ENCODE measurements at places on chromosomes 1 and 21. TPM values are rescaled to one million over a fixed set of nuclear protein-coding genes. Genes with fewer than 3 reads are reported as not detected.

DYNLT5 gene
- 4.0 TPM for total RNA-seq

DNA sequence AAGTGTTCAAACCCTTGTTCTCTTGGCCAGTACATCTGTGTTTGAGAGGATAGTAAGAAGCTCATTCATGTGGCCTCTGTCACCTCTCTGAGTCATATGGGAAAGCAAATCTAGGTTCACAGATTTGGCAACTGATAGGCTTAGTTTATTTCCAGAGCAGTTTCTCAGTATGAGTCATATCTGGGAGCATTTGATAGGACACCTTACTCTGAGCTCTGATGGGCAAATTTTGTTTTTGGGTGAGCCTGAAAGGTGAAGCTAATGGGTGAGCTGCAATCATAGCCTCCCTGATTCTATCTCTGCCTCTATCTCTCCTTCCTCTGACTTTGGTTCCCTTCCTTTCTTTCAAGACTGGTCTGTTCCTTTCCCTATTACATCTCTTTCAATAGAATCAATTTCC, 134.4 kb downstream of the S1PR1 start:
- no peak for DNase-seq

GRCh38 chr1:201095581-201095980, 16.6 kb downstream of the CACNA1S start:
- no peak for DNase-seq

DNA sequence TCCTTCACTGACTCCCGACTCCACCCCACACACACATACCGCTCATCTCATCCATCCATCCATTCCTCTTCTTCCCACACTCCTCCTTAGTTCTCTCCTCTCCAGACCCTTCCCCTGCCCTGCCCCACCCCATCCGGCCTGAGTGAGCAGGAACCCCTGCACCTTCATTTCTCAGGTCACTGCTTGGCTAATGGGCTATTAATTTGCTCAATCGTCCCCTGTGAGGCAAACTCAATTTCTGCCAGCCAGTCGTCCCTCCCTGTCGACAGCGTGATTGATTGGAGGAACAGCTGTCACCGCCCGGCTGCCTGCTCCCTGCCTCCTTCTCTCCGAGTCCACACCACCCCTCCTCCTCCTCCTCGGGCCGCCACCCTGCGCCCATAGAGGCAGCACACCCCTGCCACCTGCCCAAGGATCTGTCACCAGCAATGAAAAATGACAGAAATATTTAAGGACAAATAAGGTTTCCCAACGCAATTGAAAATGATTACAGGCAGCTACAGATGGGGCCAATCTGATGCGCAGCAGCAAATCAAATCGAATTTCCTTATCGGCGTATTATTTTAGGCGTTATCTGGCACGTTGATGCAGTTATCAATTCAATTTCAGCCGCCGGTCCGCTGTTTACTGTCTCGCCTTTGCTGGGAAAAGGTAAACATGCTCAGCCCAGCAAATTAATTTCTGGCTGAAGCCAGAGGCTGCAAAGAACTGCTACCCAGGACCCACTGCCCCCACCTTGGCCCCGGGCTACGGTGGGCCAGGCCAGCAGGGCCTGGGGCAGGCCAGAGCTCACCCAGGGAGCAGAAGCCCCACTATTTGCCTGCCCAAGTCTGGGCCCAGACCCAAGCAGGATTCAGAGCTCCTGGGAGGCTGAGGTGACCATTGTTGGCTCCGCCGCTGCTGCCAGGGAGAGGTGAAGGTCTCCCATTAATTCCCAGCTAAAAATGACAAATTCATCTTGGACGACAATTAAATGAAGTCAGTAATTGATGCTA, 71.3 kb downstream of the TMEM53 start:
- peak; percentile 51 for DNase-seq

SYNC gene
- total RNA-seq = 46.3 TPM

DNA sequence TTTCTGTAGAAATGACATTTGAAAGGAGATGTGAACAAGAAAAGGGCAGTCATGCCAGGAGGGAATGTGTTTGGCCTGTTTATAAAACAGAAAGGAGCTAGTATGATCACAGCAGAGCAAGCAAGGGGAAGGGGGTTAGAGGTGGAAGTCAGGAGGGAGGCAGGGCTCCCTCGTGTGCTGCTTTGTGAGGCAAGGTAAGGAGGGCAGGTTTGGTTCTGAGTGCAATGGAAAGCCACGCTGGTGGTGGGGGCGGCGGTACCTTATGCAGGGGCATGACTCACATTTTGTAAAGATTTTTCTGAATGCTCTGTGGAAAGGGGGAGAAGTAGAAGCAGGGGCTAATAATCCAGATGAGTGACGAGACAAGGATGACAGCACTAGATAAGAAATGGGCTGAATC, 197.5 kb upstream of the C8B start:
- DNase-seq = no peak

- DNase-seq = peak; percentile 79
These were observed 23.1 kb upstream of the TNFRSF1B start for GRCh38 chr1:12143631-12144155.

MEAF6 gene
- 36.5 TPM for total RNA-seq

GRCh38 chr1:186473047-186473446, 12.1 kb upstream of the PDC start:
- DNase-seq = no peak

- DNase-seq = no peak
These were observed 60.4 kb upstream of the IFNAR2 start for GRCh38 chr21:33169359-33169758.

SOX13 gene
- 11.0 TPM for total RNA-seq

LCE1F gene
- total RNA-seq = not detected

DNA sequence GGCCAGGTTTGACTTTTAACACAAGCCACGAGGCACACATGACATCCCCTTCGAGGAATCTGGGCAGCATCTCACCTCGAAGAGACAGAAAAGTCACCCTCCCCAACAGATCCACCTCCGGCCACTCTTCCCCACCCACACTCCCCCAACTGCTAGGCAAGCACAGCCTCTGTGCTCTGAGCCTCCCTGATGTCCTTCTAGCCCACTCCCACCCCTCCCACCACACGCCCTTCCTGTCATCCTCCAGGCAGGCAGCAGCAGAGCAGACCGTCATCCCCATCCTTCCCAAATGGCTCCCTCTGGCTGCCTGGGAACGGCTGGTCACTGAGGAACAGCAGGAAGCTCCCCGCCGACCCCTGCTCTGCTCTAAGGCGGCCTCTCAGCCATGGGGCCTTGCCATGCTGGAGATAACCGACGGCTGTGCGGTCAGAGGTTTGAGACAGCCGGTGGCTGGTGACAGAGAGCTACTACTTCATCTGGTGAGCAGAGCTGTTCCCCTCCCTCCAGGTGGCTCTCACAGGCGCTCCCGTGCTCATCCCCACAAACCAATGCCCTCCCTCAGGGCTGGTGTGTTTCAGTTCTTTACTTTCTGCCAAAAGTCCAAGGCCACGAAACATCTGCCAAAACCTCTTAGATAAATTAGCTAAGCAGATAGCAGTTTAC, 25.6 kb downstream of the NPHP4 start:
- peak; percentile 54 for DNase-seq

- no peak for DNase-seq
These were observed 78.5 kb upstream of the KAZN start for GRCh38 chr1:14519976-14520375.

KCNA3 gene
- 0.27 TPM for total RNA-seq

VWA5B1 gene
- total RNA-seq = 0.04 TPM

GRCh38 chr1:41668054-41668660, 183.7 kb upstream of the EDN2 start:
- no peak for DNase-seq

- no peak for DNase-seq
These were observed 388.1 kb upstream of the VAMP3 start for GRCh38 chr1:7382971-7383370.

DNA sequence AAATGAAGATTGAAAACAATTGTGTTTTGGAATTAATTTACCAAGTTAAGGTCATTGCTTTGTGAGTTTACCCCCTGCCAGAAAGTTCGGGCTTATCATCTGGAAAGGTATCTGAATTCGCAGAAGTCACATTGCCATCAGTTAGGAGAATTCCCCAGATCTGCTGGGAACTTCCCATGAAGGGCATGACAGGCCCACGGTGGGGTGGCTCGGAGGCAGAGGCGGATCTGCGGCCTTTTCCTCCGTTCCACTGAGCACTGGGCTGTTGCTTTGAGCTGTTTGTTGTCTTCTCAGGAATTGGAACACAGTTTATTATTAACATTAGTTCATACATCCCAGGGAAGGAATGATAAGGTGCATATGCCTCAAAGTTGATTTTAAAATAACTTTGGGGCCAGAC, 320.0 kb downstream of the CAMTA1 start:
- DNase-seq = no peak

OR2T29 gene
- not detected for total RNA-seq

NMNAT2 gene
- 0.49 TPM for total RNA-seq

DNA sequence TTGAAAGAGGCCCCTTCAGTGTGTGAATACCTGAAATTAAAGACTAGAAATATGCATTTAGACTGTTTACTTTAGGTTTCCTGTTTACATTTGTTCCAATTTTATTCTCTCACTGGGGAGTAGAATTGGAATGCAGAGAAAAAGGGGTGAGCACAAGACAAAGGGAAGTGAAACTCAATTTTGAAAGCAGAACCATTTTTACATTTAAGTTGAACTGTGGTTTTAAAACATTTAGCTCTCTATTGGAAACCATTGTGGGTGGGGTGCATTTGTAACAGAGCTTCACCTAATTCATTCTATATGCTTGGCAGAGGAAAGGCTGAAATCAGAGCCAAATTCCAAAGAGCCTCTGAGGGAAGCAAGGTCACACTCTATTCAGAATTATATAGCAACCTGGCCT, 235.3 kb upstream of the C1orf105 start:
- DNase-seq = peak; percentile 97

DNA sequence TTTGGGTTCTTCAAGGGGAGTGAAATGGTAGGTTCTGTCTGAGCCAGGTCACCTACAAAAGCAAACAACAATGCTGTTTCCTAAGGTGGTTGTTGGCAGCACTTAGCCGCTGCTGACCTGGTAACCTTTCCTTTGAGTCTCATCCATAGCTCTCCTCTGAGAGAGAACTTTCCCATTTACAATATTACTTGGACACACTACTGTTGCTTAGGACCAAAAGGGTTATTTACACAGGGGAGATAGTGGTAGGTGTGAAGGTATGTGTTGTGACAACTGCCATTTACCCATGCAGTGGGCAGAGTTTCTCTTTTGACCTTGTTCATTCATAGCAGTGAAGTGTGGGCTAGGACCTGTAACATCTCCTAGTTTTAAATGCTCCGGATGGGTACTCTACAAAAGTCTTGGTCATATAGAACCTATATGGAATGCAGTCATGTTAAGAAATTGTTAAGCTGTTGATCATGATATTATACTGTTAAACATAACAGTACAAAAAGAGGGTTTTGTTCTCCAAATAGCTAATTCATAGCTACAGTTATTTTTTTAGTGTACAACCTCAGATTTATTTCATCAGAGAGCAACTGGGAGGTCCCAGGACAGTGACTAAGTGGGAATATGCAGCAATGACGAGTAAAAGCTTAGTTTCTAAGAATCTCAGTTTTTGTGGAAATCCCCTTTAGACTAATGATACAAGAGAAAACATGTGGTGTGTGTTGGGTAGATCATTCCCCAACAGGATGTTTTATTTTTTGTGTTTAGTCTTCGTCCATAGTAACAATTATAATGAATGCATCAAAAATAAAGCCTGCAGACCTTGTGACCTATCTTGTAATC, 219.7 kb downstream of the NFIA start:
- peak; percentile 95 for DNase-seq

ILF2 gene
- 184 TPM for total RNA-seq

- DNase-seq = no peak
These were observed 144.7 kb downstream of the NOS1AP start for GRCh38 chr1:162214202-162214601.

- peak; percentile 34 for DNase-seq
These were observed 14.4 kb downstream of the LAMC2 start for GRCh38 chr1:183200451-183200850.

- no peak for DNase-seq
These were observed 20.5 kb downstream of the DSTYK start for GRCh38 chr1:205190845-205191577.

GRCh38 chr1:63593886-63594605, 835 bp downstream of the PGM1 start:
- DNase-seq = peak; percentile 58

GRCh38 chr1:147211577-147211976, 13.6 kb downstream of the FMO5 start:
- DNase-seq = no peak

DNA sequence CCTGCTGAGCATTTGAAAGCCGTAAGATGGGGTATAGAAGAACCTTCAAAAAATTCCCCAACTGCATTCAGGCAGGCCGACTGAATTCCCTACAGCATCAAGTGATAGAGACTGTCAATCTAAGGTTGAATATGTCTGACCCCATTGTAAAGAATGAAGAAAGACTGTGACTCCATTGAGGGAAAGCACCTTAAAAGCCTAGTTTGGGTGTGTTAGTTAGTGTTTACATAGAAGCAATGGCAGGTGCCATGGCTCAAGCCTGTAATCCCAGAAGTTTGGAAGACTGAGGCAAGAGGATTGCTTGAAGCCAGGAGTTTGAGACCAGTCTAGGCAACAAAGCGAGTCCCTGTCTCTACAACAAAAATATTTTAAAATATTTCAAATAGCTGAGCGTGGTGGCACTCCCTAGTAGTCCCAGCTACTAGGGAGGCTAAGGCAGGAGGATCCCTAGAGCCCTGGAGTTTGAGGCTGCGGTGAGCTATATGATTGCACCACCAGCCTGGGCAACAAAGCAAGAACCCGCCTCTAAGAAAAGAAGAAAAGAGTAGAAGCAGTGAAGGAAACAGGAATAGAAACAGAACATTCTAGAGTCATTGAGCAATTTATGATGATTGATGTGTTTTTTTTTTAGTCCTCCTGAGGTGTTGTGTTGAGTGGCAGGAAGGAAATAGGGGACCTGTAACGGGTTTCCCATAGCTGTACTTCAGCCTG, 15.4 kb downstream of the POLR3GL start:
- DNase-seq = no peak

DNA sequence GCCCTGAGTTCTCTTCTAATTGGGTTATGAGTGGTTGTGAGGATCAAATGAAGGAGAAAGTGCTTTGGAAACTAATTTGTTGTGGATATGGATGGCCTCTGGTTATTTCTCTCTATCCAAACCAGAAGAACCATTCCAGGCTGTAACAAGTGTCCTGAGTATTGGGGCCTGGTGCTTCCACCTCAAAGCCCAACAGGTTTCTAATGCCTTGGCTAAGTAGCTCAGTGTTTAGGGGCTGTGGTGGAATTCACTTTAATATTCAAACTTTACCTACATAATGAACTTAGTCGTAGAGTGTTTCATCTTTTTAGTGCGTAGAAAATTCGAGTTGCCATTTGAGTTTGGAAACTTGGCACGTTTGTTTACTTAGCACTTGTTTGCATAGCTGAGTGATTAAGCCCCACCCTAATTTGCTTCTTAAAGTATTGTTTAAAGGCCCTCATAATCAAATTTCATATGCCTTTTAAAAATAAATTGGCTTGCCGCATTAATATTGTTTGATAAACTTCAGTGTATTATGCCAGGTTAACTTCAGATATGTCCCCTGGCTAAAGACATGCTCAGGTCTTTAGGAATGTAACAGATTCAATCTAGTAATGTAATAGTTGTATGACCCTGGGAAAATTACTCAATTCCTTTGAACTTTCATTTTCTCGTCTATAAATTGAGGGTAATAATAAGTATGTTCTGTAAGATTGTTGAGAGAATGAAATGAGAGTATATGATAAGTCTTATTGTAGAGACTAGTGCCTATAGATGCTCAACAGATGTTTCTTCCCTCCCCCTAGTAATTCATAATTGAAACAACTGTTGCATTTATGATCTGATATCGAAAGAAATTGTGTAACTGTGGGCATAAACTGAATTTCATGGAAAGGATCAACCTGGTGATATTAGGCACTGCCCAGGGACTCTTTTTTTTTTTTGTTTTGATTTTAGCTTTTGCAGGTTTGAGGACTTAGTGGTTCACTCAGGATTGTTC, 1.6 kb downstream of the AGO4 start:
- no peak for DNase-seq

BACE2 gene
- 43.2 TPM for total RNA-seq

Measured in muscle of leg (tissue), 16 donors.